ENCODE measurements at places on chromosomes 6 and 20.

DNA sequence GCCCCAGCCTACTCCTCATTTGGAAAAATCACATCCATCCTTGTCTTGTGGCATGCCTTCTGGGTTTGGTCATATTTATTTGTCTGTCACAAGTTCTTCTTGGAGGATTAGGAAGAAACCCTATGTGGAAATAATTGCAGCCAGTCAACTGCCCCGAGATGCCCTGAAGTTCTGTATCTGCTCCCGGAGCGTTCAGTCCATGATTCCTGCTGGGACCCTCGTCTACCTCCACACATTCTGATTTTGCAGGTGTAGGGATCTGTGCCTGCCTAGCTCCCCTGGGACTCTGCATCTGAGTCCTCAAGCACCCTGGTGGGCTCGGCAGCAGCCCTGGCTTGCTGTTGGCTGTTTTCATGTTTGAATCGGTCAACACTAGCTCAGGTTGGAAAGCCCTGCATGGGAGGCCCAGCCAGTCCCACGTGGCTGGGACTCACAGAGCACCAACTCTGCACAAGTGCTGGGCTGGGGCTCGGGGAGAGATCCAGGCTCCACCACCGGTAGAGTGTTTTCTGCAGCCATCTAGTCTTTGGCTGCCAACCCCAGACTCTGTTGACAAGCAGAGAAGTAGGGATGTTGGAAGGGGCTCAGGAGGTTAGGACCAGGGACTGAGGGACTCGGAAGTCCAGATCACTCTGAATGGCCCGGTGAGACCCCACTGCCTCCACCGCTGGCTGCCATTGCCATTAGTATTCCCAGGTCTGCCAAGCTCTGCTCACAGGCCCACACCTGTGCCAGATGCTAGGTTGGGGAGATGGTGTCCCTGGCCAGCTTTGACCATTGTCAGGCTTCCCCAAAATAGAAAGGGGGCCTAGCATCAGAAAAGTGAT is 183.5 kb upstream of the CST7 start:
- no peak for DNase-seq

DNA sequence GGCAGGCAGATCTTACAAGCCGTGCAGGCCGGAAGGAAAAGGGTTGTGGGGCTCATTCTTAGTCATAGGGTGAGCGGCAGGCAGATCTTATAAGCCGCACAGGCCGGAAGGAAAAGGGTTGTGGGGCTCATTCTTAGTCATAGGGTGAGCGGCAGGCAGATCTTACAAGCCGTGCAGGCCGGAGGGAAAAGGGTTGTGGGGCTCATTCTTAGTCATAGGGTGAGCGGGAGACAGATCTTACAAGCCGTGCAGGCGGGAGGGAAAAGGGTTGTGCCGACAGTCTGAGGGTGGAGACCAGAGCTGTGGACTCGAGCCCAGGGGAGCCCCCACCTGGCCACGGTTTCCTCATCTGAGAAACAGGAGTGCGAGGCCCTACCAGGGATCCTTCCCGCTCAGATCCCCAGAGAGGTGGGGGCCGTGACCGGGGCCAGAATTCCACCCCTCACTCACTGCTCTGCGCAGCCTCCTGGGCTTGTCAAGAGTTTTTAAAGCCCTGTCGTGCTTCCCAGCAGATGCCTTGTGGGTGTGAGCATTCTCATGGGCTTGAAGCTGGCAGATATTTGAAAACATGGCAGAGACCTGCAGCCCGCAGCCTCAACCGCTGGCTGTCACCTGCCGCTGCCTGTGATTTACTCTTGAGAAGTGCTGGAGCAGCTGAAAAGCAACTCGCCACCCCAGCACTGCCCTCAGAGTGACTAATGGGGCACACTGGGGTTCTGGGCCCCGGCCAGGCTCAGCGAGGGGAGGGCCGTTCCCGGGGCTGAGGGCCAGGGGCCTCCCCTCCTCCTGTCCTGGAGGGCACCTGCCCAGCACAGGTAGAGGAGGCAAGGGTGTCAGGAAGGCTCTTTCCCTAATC is 31.9 kb downstream of the NTSR1 start:
- DNase-seq = peak; percentile 89

DNA sequence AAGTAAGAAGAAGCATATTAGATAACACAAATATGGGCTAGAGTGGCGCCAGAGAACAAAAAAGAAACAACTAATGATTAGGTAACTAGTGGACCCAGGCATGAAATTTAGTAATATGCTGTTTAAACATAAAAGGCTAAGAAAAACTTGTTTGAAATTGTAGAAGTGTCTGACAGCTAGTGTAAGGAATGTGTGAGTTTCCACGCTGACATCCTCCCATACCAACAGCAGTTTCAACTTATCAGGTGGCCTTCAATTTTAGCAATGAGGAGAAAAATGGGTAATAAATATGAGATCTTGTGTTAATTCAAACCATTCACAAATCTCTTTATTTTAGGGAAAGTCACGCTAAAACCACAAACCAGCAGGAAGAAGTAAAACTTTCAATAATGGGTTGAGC is 440.2 kb upstream of the FLRT3 start:
- no peak for DNase-seq

DNA sequence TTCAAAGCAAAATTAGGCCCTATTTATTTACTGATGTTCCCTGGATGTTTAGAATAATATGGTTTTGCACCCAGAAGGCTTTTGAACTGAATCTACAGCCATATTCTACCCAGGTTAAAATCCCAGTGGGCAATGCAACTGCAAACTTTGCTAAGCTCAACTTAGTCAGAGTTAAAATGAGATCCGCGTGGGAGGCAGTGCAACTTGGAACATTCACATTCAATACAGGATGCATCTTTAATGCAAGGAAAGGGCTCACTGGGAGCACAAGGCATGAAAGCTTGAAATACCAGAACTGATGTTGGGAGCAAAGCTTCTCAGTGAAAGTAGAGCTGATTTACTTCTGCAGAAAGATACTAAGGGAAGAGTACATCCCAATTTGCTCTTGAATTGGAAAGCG is 281.2 kb upstream of the DEFB112 start:
- DNase-seq = no peak

DNA sequence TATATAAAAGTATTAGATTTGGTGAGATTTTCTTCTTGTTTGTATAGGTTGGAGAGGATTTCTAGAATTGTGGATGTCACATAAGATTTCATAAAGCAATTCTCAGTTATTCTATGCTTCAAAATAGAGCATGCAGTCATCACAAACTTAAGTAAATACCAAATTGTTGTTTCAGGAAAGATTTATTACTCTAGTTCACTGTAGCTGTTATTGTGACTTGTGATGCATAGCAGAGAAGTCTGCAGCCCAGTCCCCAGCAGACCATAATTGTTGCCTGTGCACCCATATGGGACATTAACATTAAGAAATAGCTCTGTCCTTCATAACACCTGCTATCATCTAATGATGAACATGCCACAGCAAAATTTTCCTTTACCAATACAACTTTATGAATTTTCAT is 228.0 kb upstream of the FAM83B start:
- no peak for DNase-seq

GRCh38 chr6:109440331-109441068 is at the start of the genes PPIL6 and SMPD2:
Gene PPIL6, minus strand, starts transcription at chr6:109440628. Its CDS starts 38 bp downstream, at chr6:109440590.
Gene SMPD2, plus strand, starts transcription at chr6:109440724. Its CDS starts 398 bp downstream, at chr6:109441122.
- DNase-seq = peak; percentile 97

DNA sequence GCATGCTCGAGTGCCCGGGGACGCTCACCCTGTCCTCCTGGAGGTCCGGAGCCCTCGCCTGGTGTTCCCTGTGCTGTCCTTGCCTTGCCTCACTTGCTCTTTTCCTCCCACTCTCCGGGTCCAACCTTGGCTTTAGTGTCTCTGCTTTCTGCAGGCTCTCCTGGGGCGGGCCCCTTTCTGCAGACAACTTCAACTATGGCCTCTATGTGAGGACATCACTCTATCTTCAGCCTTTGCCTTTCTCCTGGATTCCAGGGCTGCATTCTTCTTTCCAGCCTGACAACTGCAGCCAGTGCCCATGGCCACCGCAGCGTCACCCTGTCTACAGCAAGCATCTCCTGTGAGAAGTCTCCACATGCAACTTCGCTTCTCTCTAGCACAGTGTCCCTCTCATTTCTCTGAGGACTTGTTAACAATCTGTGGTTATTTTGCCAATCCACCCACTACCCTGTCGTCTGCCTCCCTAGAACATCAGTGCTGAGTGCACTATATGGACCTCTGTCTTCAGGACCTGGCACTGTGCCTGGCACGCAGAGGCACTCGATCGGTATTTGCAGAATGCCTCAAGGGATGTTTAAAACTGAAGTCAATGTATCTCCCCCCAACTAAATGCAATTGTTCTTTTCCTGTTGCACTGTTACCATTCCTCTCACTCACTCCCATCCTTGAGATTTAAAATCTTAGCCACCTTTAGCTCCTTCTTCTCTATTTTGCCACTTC is 35.9 kb downstream of the FOXC1 start:
- DNase-seq = no peak

- DNase-seq = peak; percentile 72
Observed at GRCh38 chr20:23245553-23246181, 104.9 kb upstream of the NXT1 start.

DNA sequence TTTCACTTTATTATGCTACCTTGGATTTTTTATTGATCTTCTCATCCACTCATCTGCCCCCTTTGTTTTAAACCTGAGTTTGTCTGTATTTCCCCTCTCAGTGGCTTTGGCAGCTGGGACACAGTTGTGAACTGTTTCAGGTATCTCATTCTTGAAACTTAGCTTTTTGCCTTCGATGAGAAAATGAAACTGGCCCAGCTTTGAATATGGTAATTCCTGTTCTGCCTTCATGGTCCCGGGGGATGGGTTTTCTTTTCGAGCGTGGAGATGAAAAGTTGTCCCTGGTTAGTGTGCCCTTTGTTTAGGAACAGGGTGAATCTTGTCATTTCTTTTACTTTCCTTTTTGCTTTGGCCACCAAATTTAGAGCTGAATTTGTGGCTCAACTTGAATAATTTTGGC is 25.6 kb downstream of the DHX35 start:
- peak; percentile 52 for DNase-seq

Measured in GM20000 (cell line).